HEK293T (cell line): ENCODE measurements at places on chromosomes 4 and X.

DNA sequence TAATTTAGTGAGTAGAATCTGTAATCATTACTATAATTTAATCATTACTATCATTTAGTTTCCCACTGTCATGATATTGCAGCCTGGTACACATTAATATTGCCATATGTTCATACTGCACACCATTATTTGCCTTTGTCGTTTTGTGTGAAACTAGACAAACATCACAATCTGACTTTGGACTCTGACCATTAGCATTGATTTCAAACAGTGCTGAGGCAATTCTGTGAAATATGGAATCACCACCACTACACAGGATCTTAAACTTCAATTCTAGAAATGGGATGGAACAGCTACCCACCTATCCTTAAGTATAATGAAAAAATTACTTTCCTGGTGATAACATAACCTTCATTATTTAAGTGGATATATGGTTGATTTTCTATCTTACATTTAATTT lies 98.3 kb downstream of the SORBS2 start:
- no peak for DNase-seq

DNA sequence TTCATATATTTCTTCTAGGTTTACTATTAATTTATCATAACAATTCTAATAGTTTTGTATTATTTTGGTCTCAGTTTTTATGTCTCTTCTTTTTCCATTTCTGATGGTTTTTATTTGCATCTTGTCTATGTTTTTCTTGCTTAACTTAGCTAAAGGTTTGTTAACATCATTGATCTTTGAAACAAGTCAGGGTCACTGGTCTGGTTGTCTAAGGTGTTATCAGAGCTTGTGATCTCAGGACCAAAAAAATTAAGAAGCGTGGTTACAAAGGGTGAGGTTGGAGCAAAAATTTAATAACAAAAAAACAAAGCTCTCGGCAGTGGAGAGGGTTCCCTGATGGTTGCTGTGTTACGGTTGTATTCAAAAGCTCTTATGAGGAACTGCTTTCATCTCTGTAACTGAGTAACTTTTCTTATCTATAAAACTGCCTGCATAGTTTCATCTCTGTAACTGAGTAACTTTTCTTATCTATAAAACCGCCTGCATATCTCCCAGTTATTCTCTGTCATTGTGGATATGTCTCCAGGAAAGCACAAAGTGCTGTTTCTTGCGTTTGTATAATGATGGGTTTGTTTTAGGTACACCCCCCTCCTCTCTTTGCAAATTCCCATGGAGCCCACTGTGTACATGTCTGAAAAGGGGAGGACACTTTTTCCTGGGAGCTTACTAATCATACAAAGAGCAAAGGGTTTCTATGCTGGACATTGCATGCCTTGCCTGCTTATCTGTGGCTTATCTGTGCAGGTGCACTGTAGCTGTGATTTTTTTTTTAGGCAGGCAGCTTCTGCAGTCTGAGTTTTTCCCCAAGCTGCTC lies 62.4 kb upstream of the UGT2B15 start:
- no peak for DNase-seq

- DNase-seq, result no peak
Observed at GRCh38 chr4:7389719-7390118, 45.0 kb downstream of the PSAPL1 start.

DNA sequence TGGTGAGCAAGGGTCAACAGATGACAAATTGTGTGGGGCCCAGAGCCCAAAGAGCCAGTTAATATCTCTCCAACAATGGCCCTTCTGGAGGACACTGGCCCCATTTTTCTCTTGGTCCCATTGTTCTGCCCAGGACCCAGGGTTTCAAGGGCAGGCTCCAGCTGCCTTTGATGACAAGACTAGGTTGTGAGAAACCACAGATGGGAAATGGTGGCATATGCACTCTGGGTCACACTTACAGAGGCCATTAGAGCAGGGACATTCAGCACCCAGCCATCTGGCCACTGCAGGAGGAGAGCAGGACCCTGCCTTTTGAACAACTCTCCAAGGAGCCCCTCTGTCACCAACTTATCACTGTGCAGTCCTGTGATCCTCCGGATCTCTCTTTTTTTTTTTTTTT lies 49.7 kb upstream of the KIAA1210 start:
- no peak for DNase-seq

- peak; percentile 61 for DNase-seq
Observed at GRCh38 chrX:46686003-46686645, 72.8 kb downstream of the SLC9A7 start.

DNA sequence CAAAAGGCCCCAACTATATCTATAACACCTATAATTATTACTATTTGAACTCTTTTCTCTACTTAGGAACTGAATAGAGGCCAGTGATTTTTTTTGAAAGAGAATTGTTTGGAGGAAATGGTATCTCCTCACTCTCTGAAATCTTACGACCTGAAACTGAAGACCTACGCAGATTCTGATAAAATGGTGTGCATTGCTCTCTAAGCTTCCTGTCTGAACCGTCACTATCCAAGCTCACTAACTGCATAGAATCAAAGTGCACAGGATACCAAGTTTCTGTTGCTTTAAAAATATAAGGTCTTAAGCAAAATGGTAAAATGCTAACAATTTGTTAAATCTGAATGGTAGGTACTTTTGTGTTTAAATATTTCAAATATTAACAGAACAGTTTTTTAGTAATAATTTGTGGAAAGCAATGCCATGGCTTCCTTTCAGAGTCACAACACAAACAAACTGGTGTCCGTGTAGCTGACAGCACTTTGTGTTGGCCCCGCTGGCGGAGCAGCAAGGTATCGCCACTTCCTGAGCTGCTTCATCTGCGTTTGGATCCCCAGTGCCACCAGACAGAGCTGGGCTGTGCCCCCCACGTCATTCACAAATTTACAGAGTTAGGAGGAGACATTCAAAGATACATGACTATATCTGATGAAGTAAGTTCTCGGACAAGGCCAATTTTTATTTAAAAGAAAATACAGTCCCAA lies 313.9 kb downstream of the FBXW7 start:
- DNase-seq, result no peak

DNA sequence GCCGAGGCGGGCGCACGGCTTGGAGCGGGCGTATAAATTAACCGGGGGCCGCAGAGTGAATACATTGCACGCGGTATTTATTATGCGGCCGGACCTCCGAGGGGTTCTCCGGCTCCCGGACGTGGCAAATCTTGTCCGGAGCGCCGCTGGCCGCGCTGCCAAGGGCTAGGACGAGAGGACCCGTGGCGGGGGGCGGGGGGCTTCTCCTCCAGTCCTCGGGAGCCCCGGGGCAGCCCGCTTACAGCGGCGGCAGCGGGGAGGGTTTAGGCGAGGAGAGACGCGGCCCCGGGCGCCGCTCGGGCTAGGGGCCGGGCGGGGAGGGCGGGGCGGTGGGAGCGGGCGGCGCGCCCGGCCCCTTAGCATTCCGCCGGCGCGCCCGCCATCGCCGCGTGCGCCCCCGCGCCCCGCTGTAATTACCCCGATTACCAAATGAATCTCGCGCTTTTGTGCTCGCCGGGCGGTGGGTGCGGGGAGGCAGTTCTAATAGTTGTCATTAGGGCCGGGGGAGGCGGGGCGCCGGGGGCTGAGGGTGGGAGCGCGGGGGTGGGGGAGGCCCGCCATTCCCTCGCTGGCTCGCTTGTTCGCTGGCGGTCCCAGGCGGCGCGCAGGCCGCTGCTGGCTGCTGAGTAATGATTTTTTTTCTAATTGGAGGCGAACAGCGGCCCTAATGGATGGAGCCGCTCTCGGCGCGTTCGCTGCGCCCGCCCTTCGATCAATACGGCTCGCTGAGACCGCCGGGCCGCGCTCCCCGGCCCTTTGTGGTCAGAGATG lies 276.6 kb downstream of the BCOR start:
- peak; percentile 62 for DNase-seq
